ENCODE measurements at places on chromosomes 4 and X. TPM values are rescaled to one million over a fixed set of nuclear protein-coding genes. Genes with fewer than 3 reads are reported as not detected.

DNA sequence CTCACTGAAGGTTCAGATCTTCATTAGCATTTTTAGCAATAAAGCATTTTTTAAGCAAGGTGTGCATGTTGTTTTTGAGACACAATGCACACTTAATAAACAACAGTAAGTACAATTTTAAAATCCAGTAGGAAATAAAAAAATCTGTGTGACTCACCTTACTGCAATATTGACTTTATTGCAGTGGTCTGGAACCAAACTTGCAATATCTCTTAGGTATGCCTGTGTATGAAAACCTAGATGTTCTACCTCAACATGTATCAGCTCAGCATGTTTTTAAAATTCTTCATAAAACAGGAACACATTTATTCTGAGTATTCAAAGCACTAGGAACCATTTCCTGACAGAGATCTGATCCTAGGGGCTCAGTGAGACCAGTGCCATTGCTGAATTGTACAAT lies 26.7 kb downstream of the NR0B1 start:
- H3K4me3 ChIP-seq: no peak overlapping the region
- H3K36me3 ChIP-seq: no peaks in the 10 kb centered on the region
- no peaks in the 10 kb centered on the region for H3K27me3 ChIP-seq
- H3K4me1 ChIP-seq: no peaks in the 10 kb centered on the region
- DNase-seq: no peak

GRCh38 chr4:45079616-45080015 lies 353.3 kb upstream of the GNPDA2 start:
- no peak for DNase-seq
- no peak overlapping the region for H3K27ac ChIP-seq
- H3K36me3 ChIP-seq: no peaks in the 10 kb centered on the region
- H3K4me1 ChIP-seq: no peaks in the 10 kb centered on the region

DNA sequence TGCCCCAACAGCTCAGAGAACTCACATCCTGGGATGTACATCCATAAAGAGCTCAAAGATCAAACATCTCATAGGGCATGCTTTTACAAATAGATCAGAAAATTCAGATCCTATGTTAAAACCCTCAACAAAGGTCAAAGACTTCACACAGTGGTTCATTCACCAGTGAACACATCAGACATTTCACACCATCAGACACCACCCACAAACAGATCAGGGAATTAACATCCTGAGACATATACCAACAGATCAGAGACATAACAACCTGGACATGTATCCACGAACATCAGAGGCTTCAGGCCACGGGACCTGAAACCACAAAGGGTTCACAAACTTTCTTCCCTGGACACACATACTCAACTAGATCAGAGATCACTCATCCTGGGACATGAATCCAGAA lies 23.4 kb downstream of the SUV39H1 start:
- peak overlapping the region; percentile 13 for H3K4me3 ChIP-seq
- H3K4me1 ChIP-seq: peaks cover 32% of the 10 kb centered on the region
- DNase-seq: no peak
- H3K27ac ChIP-seq: no peak overlapping the region
- H3K36me3 ChIP-seq: no peaks in the 10 kb centered on the region
- no peaks in the 10 kb centered on the region for H3K27me3 ChIP-seq

- H3K36me3 ChIP-seq: no peaks in the 10 kb centered on the region
- H3K4me3 ChIP-seq: no peak overlapping the region
- H3K27ac ChIP-seq: no peak overlapping the region
- no peak for DNase-seq
- no peaks in the 10 kb centered on the region for H3K27me3 ChIP-seq
- H3K4me1 ChIP-seq: no peaks in the 10 kb centered on the region
These were observed 1.2 kb upstream of the CHRNA9 start for GRCh38 chr4:40333921-40334352.

DNA sequence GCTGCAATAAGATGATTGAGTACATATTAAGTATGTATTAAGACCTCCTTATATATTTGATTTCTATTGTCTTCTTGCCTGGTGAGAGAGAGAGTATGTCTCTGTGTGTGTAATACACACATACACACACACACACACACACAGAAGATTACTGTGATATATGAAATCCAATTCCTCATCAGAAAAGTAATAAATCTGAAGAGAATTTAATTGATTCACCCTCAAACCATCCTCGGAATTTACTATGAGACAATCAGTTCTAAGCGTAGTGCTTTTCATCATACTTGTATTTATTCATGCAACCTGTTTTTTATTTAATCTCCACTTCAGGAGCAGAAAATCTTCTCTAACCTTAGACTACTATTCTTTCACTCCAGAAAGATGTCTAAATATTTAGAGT lies 62.3 kb upstream of the TLL1 start:
- H3K4me1 ChIP-seq: no peaks in the 10 kb centered on the region
- DNase-seq: no peak
- H3K4me3 ChIP-seq: no peak overlapping the region
- H3K27me3 ChIP-seq: no peaks in the 10 kb centered on the region

GRCh38 chr4:124083711-124084110 lies 628.8 kb downstream of the ANKRD50 start:
- no peaks in the 10 kb centered on the region for H3K27me3 ChIP-seq
- no peak overlapping the region for H3K4me3 ChIP-seq
- H3K36me3 ChIP-seq: no peaks in the 10 kb centered on the region
- no peak overlapping the region for H3K27ac ChIP-seq

The GAB1 gene
- 0.67 TPM for total RNA-seq

The DMRTC1B gene
- 1.7 TPM for total RNA-seq

- no peaks in the 10 kb centered on the region for H3K36me3 ChIP-seq
- H3K27me3 ChIP-seq: no peaks in the 10 kb centered on the region
- H3K27ac ChIP-seq: no peak overlapping the region
- H3K4me1 ChIP-seq: no peaks in the 10 kb centered on the region
- H3K4me3 ChIP-seq: no peak overlapping the region
These were observed 51.3 kb downstream of the RNF150 start for GRCh38 chr4:141081921-141082395.

The PRRG3 gene
- total RNA-seq: not detected

DNA sequence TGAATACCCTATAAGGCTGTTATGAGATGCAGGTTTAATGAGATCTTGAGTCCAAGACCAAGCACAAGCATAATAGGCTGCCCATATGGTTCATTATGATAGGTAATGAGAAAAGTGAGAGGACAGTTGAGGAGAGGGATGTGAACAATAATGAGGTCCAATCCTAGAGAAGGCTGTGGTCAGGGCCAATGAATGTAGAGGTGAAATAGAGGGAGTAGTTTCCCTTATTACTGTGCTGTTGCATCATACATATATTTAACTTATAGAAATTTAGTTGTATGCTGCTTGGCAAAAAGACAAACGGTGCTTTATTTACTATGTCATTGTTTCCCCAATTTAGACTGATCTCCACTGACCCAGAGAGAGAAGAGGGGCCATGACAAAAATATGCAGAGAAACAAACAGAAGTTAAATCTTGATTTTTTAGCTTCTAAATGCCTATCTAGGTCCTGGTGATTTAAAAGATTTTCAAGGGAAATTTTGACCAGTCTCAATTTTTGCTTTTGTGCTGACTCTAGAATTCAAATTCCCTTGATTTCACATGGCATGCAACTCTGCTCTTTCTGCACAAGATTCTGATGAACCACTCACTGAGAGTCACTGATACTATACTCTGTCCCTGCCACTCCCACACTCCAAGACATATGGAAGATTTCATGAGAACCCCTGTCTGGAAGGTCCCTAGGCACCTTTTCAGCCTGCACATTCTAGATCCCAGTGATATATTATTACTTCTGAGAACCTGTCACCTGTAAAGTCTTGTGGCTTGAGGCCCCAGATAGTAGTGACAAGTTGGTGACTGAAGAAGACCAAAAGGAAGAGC lies 159.7 kb downstream of the VSIG4 start:
- H3K27me3 ChIP-seq: no peaks in the 10 kb centered on the region
- H3K27ac ChIP-seq: no peak overlapping the region
- H3K4me3 ChIP-seq: no peak overlapping the region
- DNase-seq: no peak
- H3K36me3 ChIP-seq: no peaks in the 10 kb centered on the region

DNA sequence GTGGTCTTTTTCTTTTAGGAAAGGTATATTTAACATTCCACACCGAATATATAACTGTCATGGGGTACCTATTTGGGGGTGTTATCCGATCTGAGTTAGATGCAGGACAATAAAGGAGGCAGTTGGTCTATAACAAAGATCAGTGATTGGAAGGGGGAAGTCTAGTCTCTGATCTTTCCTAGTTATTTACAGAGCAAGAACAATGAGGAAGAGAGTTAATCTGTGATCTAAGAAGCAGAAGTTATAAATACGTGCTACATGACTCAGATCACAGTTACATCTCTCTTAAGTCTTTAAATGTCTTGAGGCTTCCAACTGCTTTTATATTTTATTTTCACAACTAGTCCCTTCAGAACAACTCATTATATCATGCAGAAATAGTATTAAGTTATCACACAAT lies 33.2 kb upstream of the ARMCX4 start:
- H3K27me3 ChIP-seq: no peaks in the 10 kb centered on the region
- no peak overlapping the region for H3K4me3 ChIP-seq
- H3K36me3 ChIP-seq: no peaks in the 10 kb centered on the region
- H3K4me1 ChIP-seq: no peaks in the 10 kb centered on the region
- no peak for DNase-seq
- no peak overlapping the region for H3K27ac ChIP-seq

- H3K27ac ChIP-seq: no peak overlapping the region
- no peaks in the 10 kb centered on the region for H3K4me1 ChIP-seq
- no peaks in the 10 kb centered on the region for H3K27me3 ChIP-seq
- H3K4me3 ChIP-seq: no peak overlapping the region
These were observed 32.4 kb downstream of the PRMT9 start for GRCh38 chr4:147651563-147651962.

Data from naive thymus-derived CD4-positive, alpha-beta T cell (primary cell).